ENCODE measurements at places on chromosomes 1 and 21.

- peak; percentile 33 for DNase-seq
These were observed 26.5 kb downstream of the DMRTB1 start for GRCh38 chr1:53485478-53486394.

DNA sequence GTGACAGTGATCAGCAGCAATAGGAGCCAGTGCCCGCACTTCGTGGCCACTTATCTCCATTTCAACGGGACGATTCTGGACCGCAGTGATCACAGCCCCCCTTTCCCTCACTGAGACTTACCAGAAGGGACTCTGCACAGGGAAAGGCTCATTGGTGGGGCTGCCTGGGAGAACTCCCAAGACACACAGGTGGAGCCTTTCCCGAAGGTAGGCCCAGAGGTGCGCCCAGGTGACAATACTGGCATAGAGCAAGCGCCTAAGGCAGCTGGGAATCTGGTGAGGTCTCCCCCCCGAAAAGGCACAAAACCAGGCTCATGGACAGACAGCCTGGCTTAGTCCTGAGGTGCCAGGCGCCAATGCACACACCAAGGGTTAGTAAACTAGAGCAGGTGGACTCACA is 318.9 kb downstream of the AJAP1 start:
- no peak for DNase-seq

DNA sequence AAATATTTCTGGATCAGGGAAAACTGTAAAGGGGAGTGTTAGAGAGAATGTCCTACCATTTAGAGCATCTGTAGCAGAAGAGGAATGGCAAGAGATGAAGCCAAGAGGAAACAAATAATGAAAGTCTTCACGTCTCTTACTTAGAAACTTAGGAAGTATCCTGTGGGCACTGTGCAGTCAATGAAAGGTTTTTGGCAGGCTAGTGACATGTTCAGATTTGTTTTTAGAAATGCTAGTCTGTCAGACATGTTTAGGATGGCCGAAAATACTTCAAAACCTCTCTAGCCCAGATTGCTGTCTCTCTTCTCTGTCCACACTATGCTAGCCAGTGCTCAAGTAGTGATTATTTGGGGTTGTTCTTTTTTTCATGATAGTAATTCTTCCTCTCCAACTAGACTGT is 48.6 kb upstream of the RGL1 start:
- DNase-seq = no peak

- DNase-seq = no peak
These were observed 15.8 kb downstream of the RNF223 start for GRCh38 chr1:1058088-1058905.

GRCh38 chr1:69272684-69273083 is 295.0 kb upstream of the LRRC7 start:
- no peak for DNase-seq

GRCh38 chr1:151990856-151991198 is 2.8 kb downstream of the S100A10 start:
- DNase-seq = no peak

DNA sequence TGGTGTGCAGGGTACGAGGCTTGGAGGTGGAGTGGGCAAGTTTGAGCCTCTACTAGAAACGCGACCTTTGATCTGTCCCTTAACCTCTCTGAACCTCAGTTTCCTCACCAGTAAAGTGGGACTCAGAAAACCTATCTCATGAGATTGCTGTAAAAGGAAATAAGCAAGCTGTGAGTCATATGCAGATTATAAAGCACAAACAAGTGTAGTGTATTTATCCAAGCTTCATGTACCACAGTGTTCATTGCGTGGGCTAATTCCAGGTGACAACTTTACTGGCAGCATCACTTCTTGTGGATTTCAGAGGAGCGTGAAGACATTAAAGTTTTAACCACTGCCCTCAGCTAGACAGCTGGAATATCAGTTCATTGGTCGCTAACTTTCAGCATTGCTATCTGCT is 44.4 kb downstream of the ZNF697 start:
- DNase-seq = no peak

- no peak for DNase-seq
These were observed 13.6 kb downstream of the PLEKHA6 start for GRCh38 chr1:204345941-204346645.

DNA sequence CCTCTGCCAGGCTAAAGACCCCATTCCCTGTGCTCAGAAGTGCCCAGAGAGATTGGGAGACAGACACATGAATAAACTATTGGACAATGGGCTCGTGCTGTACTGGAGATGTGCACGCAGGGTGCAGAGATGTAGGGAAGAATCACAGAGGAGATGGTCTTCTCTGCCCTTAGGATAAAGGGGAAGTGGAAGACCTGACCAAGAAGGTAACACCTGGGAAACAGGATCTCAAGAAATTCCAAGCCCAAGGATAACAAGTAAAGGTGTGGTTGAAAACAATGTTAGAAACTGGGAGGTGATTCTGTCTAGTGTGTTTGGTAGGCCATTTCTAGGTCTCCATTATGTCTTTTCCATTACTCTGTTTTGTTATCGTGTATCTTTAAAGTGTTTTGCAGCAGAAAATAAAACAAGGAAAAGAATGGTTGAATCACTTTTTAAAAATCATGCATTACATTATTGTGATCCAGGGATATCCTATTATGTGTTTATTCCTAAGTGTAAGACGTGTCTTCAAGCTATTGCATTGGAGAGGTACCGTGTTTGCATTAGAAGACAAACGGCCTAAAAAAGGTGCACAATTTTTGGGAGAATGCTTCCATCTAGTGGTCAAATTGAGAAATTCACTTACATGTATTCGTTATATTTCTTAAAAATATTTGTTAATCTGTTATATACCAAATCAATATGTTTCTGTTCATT is 40.8 kb upstream of the KCTD3 start:
- no peak for DNase-seq

GRCh38 chr1:12290828-12291227 is 61.0 kb downstream of the VPS13D start:
- DNase-seq = no peak

- DNase-seq = no peak
These were observed 68.0 kb downstream of the TEX35 start for GRCh38 chr1:178580876-178581275.

DNA sequence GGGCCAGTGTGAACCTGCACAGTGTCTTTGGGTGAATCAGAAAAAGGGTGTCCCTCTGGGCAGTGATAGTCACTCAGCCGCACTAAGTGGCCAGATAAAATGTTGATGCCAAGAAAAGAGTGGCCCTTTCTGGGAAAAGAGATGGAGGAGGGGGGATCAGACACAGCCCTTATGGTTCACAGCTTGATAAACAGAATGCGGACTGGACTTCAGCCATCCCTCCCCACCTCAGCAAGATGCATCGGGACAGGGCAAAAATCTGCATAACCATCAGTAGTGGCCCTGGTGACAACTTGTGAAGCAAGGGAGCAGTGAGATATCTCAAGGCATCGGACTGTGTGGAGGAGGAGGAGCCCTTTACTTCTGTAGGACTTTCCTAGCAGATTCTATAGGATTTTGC is 353.8 kb upstream of the PLXNA2 start:
- DNase-seq = no peak

DNA sequence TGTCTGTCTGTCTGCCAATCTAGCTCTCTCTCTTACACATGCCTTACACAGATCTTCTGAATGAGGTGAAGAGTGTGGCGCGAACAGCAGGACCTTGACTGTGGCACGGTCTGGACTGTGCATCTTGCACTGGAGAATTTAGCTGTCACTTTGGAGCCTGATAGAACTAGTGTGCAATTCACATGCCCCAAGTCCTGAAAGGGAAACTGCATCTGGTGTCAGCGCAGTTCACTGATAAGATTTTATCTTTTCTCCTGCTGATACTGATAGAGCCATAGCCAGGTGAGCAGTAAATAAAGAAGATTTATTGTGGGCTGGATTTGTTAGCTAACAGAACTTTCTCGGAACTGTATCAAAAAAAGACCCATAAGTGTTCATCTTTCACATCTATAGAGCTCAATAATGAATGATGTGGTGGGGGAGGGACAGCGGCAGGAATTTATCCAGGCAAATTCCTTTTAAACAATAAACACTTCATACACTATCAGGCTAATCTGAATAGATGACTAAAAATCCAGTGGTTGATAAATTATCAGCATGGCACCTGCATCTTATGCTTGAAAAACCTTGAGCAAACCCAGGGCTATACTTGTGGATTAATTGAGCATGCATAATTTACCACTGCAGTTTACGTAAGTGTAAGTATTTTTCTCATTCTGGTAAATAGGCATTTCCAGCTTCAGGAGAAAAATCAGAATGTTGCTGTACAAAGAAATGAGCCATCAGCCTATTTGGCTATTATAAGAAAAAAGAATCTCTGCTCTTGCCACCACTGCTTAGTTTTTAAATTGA is 104.1 kb downstream of the NTNG1 start:
- no peak for DNase-seq

- no peak for DNase-seq
These were observed 398.8 kb downstream of the TGFB2 start for GRCh38 chr1:218743861-218744505.

Data from stimulated activated naive B cell treated with anti-CD40 and anti-IgM and Interleukin-4, amounts not matched to agents 10 μg/mL and 1 μg/mL and 100 μg/mL, for 72 hours (primary cell).